ENCODE measurements at places on chromosomes 2 and 18.

GRCh38 chr2:69216535-69217332, 170.3 kb downstream of the GFPT1 start:
- DNase-seq, result no peak

DNA sequence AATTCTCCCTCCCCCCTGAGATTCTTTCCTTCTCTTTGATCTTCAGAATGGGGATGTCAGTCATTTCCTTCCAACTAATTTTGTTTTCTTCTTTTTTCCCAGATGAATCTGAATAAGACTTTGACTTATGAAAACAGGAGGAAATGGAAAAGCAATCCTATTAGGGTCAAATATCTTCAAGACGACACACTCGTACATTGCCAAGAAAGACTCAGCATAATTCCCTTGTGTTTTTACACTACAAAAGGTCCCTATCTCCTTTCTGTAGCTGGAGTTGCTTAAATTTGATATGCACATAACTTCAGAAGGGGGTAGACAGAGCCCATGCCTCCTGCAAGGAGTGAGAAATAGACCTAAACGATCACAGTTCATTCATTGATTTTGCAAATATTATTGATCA, 230.3 kb upstream of the RBBP8 start:
- no peak for DNase-seq

DNA sequence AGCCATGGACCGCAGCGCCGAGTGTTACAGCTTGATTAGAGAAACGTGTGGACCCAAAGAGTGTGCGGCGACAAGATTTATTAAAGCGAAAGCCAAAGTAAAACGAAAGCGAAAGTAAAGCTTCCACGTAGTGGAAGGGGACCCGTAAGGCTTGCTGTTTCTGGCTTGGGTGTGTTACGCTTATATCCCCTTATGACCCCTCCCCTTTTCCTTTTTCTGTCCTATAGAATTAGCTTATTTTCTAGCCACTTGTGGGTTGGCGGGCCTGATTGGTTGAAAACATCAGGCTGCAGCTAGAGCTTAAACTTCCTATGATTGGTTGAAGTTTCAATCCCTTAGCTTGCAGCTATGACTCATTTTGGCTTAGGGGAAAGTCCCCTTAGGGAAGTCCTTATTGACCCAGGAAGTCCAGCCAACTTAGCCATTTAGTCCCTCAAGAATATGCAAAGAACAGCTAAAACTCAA, 969.7 kb downstream of the DCDC2C start:
- DNase-seq, result no peak

GRCh38 chr2:119222213-119222612, 1.4 kb upstream of the STEAP3 start:
- DNase-seq, result no peak

DNA sequence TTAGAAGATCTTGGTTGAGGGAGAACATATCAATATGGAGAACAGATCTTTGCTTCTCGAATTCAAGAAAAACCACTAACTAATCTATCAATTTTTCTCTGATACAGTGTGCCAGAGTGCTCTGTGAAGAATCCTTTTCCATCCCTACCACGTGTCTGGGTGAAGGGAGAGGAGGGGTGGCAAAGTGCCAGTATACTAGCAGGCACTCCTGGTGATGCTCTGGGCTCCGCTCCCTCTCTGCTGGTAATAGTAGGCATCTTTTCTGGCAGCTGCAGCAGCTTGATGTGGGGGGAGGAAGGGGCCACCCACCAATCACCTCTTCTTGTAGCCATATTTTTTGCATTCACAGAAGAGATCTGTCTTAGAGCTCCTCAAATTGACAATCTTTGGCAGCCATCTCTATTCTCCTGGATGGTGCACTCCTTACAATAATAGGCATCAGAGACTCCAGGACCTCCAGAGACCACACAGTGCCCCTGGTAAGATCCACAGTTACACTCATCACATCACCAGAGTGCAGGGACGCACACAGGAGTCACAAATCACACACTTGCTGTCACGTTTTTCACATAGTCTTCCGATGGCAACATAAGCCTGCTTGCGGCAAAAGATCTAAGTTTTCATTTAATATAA, 15.7 kb downstream of the STK39 start:
- DNase-seq, result no peak

DNA sequence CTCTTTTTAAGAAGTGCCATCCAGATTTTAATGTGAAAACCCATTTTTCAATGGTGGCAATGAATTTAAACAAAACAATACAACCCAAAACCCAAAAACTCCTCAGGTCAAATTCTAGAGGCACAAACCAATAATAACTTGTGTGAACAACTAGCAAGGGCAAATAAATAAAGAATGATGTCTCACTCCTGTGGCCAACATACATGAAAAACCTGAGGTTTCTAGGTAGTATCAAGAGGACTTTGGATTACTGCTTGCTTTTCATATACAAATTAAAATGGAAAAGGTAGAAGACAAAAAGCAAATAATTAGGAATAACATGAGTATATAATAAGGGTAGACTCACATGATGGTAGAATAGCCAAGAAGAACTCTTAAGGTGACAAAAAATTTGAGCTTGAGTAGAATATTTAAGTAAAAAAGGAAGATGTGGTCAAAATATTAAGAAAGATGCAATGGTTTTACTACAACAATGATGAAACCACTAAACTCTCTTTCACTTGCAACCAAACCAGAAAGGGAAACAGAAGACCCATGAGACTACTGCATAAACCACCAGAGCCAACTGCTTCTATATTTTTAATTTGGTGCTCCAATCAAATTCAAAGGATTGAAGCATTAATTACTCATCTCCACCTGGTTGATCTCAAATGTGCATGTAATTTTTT, 53.5 kb downstream of the DARS1 start:
- DNase-seq, result no peak

- no peak for DNase-seq
Observed at GRCh38 chr2:38185012-38185491, 109.1 kb upstream of the CYP1B1 start.
